ENCODE measurements at places on chromosomes 16 and 17.
A peak's percentile ranks its signal among the peaks of the same experiment; 100 is the strongest.

GRCh38 chr17:47338026-47338425, 14.3 kb downstream of the EFCAB13 start:
- DNase-seq, result no peak

GRCh38 chr16:56311208-56312027, 113.9 kb downstream of the AMFR start:
- DNase-seq, result no peak

GRCh38 chr17:151004-151403, 13.6 kb downstream of the SCGB1C2 start:
- DNase-seq, result no peak

DNA sequence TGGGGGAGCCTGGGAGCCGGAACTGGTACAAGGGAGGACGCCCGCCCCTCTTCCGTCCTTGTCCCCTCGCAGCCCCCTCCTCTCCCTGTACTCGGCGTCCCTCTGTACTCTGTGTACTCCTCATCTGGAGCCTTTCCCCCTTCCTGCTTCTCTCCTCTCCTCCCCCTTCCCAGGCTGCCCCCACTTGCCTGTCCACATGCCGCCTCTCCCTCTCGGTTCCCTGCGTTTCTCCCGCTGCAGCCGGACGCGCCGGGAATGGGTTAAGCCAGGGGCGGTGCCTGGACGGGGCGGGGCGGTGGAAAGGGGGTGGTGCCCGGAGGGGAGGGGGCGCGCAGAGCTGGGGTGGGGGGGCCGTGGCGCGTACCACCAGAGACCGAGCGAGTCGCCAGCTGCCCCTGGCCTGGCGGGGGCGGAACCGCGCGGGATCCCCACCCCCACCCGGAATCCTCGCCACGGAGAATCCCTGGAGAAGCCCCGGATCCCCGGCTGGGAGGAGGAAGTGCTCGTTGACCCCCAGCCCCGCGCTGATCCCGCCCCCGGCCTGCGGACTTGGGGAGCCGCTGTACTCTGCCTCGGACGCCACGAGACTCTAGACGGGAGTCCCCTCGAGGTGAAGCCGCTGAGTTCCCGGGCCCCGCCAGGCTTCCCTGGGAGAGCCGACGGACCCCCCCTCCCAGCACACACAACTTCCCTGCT, 22.6 kb downstream of the GJD3 start:
- peak; percentile 74 for DNase-seq

- no peak for DNase-seq
Measured at GRCh38 chr16:83539736-83540490, 267.9 kb upstream of the HSBP1 start.

GRCh38 chr17:44758414-44759085, at the start of gene ADAM11:
Gene ADAM11 (plus strand): TSS chr17:44758988. CDS start chr17:44759200, 212 bp downstream.
- no peak for DNase-seq

DNA sequence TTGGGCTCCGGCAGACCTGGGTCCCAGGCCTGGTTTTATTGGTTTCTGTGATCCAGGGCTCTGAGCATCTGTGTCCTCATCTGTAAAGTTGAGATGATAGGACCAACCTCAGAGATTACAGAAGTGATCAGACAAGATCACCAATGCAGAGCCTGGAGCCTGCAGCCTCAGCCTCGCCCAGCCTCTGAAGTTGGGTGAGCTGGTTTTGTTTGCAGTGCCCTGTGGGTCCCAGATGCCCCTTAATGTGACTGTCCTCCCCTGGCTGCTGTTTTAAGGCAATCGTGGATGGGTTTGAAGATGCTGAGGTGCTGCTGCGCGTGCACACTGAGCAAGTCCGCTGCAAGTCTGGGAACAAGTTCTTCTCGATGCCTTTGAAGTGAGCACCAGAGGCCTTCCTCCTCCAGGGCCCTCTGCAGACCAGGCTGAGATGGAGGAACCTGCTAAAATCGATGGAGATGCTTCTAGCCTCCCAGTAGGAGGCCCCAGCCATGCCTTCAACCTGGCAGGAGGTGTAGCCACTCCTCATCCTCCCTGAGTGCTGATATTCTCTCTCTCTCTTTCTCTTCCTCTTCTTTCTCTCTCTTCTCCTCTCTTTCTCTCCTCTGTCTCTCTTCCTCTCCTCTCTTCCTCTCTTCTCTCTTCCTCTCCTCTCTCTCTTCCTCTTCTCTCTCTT, 5.6 kb upstream of the MMP15 start:
- no peak for DNase-seq

DNA sequence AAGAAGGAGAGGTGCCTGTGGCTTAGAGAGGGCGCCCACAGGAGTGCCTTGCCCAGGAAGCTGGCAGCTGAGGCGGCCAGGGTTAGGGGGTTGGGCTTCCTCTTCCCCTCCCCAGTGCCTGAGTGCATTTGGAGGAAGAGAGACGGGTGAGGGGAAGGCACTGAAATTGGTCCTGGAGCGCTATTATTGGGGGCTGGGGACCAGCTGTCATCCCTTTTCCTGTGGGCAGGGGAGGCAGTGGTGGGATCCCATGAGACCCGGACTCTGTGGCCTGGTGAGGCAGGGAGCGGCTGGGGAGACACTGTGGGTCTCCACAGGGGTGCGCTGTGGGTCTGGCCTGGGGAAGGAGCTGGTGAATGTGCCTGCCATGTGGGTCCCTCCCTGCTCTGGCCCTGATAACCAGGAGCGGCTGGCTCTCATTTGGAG, 259.7 kb downstream of the SEC14L1 start:
- no peak for DNase-seq
